SJSA1 (cell line): ENCODE measurements at places on chromosomes 11 and 22. TPM values are rescaled to one million over a fixed set of nuclear protein-coding genes. Genes with fewer than 3 reads are reported as not detected.

DNA sequence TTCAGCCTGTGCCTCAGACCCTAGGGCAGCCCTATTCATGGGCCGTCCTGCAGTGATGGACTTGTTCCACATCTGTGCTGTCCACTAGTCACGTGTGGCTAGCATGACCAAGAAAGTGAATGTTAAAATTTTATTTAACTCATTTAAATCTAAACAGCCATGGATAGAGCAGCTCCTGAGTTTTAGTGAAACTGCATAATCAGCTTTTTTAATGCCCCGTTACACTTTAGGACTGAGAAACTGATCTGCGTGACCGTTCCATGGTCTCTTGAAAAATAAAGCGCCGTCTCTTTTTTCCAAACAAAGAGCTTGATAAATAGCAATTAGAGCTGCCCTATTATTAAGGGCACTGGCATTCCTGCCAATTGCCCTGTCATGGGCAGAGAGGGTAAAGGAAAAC is 76.5 kb upstream of the SNX19 start:
- no peak for DNase-seq

KCNE3 gene
- not detected in 2 replicates for total RNA-seq

DNA sequence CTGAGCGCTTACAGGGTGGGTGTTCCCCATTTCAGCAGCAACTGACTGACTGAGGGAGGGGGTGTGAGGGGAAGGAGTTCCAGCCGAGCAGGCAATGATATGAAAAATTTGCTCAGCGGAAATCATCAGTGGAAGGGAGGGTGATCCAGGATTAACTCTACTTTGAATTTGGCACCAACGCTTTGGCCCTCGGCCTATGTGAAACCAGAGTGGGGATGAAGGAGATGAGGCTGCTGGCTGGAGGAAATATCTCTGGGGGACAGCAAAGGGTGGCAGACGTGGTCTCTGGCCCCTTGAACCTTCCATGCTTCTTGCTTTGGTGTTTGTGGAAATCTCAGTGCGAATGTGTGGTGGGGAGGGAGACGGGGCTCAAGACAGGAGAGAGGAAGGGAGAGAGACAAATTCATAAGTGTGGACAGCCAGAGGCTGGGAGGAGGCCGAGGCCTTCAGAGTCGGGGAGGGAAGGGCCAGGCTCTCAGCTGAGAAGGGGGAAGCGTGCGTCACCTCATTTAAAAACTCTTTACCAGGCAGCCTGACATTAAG is 83.6 kb downstream of the FDX1 start:
- DNase-seq: no peak

GRCh38 chr11:9001736-9002135 is 2.1 kb downstream of the NRIP3 start:
- DNase-seq: peak; percentile 42
